ENCODE measurements at places on chromosomes 2 and 18. TPM values are rescaled to one million over a fixed set of nuclear protein-coding genes. Genes with fewer than 3 reads are reported as not detected.

Gene DYNC1I2
- total RNA-seq = 102 TPM

Gene RIT2
- total RNA-seq = not detected

Gene GALNT14
- total RNA-seq = 0.11 TPM

Gene TRPM8
- total RNA-seq = not detected

Gene ACKR3
- total RNA-seq = not detected

Gene ALPG
- not detected for total RNA-seq

Gene HOXD1
- total RNA-seq = not detected

Gene ST8SIA3
- total RNA-seq = not detected

Gene LINC00305
- total RNA-seq = not detected

Gene CNDP1
- not detected for total RNA-seq

Gene ASB18
- not detected for total RNA-seq

DNA sequence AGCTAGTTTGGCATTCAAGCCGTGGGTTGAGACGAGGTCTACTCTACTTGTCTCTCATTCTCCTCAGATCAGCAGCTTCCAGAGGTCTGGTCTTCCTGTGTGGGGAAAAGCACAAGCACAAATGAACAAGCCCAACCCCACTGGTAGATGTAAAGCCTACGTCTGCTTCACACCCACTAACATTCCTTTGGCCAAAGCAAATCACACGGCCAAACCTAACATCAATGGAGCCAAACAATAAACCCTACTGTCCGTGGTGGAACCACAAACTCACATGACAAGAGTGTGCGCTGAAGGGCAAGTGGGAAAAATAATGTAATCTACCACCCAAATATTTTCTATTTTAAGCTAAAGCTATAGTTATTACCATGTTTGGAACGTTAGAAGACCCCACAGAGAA lies 179.3 kb upstream of the MGAT5 start:
- DNase-seq = no peak

- DNase-seq = no peak
These were observed 56.1 kb upstream of the DLGAP1 start for GRCh38 chr18:4511166-4511565.

- no peak for DNase-seq
These were observed 11.4 kb upstream of the XPO1 start for GRCh38 chr2:61549546-61549945.

GRCh38 chr2:227766373-227766883 lies 20.7 kb downstream of the SCYGR8 start:
- peak; percentile 60 for DNase-seq

- no peak for DNase-seq
These were observed 116.3 kb upstream of the WDSUB1 start for GRCh38 chr2:159402790-159403189.

DNA sequence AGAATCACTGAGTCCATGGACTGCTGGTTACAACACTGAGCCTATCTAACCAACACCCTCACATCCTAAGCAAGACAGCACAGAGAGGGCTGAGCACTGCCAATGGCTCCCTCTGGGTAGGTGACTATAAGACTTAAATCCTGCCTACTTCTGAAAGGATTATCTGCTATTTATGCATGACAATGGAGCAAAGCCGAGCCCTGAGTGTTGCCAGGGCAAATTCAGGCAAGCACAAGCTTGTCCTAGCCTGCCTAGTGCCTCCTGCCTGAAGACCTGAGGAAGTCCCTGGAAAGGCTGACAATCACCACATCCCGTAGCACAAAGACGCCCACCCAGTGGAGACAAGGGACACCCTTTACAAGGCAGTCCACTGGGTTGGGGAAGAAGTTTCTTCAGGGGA lies 129.7 kb downstream of the OSR1 start:
- DNase-seq = no peak

DNA sequence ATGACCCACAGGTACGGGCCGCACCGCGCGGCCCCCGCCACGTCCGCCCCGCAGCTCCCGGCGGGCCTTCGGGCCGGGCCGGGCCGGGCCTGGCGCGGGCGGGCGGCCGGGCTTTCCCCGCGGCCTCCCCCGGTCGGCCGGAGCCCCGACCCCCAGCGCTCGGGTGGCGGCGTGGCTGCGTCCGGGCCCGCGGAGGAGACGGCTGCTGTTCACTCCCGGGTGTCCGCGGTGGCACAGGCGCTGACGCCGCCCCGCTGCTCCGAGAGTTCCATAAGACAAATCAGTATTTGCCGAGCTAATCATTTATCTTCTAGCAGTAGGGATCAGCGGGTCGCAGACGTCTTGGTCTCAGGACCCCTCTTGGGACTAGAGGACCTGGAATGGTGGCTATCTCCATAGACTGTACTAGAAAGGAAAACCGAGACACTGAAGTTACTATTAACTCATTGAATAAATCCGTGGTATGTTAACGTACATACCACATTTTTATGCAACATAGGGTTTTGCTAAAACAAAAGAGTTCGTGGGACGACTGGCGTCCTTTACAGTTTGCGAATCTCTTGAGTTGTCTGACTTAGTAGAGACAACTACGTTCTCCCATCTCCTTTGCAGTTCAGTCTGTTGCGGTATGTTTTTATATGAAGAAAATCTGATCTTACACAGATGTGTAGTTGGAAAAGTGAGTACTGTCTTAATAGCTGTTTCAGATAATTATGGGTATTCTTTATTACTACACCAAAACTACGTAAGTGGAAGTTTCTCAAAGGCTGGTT lies 500 bp downstream of the LIMS1 start:
- peak; percentile 12 for DNase-seq

GRCh38 chr2:237875256-237876060 lies 16.0 kb downstream of the RAMP1 start:
- no peak for DNase-seq

DNA sequence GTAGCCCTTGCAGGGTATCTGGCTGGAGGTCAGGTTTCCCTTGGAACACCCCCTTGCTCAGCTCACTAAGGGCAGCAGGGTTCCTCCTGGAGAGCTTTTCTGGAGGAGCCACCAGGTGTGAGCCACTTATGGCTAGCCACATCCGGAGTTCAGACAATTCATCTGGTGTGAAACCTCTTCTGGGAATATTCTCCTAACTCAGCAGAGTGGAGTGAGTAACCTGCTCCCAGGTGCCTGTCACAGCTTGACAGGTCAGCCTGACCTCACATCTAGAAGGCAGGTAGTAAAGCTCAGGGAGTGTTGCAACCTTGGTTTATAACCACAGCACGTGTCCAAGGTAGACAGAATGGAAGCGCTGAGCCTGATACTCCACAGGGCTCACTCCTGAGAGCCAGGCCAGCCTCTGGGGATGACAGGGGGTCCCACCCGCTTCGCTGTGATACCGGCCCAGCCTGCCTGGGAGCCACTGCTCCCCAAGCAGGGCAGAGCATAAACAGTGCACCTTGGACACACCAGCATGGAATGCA lies 62.6 kb upstream of the TGFA start:
- no peak for DNase-seq

DNA sequence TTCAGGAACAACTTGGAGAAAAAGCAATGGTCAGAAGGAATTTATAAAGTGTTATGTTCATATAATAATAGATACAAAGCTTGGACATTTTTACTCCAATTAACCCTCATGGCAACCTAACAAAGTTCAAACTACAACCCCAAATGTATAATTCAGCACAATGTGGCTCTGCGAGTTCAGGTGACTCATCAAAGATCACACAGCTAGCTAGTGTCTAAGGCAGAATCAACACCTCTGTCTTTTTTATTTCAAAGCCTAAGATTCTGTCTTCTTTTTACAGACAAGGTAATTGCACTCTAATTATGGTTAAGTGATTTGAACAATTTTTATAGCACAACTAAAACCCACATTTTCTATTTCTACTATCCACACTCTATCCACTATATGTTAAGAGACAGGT lies 90.5 kb downstream of the CHST9 start:
- DNase-seq = no peak

GRCh38 chr2:33166287-33166881 lies 219.6 kb downstream of the LTBP1 start:
- peak; percentile 93 for DNase-seq

GRCh38 chr2:241298673-241299072 lies 16.8 kb downstream of the HDLBP start:
- no peak for DNase-seq

GRCh38 chr2:129320288-129320687 lies 659.2 kb upstream of the RAB6C start:
- no peak for DNase-seq

DNA sequence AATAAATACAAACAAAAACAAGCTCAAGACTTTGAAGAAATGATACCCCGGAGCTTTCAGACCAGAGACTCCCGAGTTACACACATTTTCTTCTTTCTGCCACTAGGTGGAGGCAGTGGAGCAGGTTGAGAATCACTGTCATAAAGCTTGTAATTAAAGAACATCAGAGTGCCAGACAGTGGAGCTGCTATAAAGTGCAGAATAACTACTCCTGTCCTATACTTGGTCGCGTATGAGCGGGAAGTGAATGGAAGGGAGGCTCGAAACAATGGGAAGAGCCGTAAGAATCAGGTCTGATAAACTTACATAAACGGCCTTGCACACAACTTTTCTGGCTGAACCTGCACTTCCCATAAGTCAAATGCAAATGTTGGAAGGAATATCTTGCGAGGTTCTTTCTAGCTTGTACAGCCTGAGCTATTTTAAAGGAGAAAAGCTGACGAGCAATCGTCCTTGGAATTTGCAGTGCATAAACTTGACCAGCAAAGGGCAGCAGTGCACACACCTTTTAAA lies 189.0 kb downstream of the RPIA start:
- DNase-seq = peak; percentile 52

DNA sequence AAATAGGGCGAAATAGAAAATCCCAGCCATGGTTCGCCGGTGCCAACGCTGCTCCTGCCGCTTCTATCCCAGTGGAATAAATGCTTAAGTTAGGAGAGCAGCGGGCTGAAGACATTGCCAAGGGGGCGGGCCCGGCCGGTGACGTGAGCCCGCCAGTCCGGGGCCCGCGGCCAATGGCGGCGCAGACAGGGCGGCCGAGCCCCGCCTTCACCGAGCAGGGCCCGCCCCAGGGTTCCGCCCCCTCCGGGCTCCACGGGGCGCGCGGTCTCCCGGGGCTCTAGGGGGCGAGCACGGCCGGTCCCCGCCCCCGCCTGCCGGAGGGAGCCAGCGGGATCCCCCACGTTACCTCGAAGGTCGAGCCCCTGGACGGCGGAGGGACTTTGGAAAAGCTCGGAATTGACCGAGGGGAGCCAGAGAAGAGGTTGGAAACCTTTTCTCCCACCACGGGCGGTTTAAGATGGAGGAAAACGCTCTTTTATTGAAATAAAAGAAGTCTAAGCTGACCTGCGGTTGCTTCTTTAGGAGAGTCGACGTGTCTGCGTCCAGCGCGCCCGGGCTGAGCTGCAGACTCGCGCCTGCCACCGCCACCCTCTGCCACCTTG lies at the start of gene EPHA4:
Gene EPHA4 (minus strand): TSS at position 86 of the 602 bp plus-strand sequence. CDS start 56 bp downstream, at position 30.
- peak; percentile 83 for DNase-seq

- DNase-seq = no peak
These were observed 70.7 kb downstream of the LIPG start for GRCh38 chr18:49632588-49632987.

All from HFFc6 (cell line).